Stimulated activated CD4-positive, alpha-beta T cell treated with anti-CD3 and anti-CD28 coated beads, Interleukin-1b, Interleukin-23, amount 100 ng/mL, for 1 hour (primary cell): ENCODE measurements at places on chromosomes 13 and 19.

- no peak for DNase-seq
These were observed 8.1 kb upstream of the LILRB4 start for GRCh38 chr19:54654447-54655321.

GRCh38 chr19:5155586-5156210, 184.9 kb downstream of the PTPRS start:
- DNase-seq, result no peak

GRCh38 chr13:94559222-94559795, 36.6 kb downstream of the TGDS start:
- no peak for DNase-seq

DNA sequence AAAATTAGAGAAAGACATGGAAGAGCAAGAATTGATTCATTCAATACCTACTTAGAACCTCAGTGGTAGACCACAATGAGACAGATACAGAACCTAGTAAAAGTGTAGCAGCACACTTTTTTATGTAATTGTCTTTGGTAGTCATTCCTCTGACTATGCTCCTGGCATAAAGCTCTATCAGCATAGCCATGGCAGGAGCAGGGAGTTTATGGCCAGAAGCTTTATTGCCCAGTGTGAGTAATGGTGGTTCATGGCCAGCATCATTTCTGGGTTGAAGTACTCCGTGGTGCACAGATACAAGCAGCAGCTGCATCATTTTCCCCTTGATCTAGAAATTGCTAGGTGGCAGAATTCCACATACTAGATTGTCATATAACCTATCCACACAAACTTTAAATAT, 352.6 kb downstream of the TBC1D4 start:
- DNase-seq, result no peak

GRCh38 chr19:56839652-56840450, 675 bp downstream of the PEG3 start:
- DNase-seq, result no peak

DNA sequence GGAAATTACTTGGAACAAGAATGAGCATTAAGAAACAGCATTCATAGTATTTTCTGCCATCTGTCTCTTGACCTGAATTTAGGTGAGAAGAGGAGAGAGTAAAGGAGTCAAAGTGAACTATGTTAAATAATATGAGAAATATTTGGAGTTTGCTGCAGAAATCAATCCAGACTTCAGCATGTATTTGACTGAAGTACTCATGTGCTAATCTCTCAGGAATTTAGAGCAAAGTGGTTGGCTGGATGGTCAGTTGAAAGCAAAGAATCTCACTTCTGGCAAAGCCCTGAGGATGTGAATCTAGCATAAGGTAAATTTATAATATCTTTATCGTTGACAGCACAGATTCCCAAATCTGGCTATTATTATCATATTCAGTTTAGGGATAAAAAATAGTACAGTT, 394.3 kb downstream of the PCDH17 start:
- DNase-seq, result no peak

- DNase-seq, result no peak
These were observed 28.6 kb downstream of the RFXAP start for GRCh38 chr13:36847606-36848005.

- no peak for DNase-seq
These were observed 222.0 kb downstream of the B3GLCT start for GRCh38 chr13:31421756-31422155.

- no peak for DNase-seq
These were observed 85.7 kb downstream of the PTPRS start for GRCh38 chr19:5254944-5255343.

- no peak for DNase-seq
These were observed 9.9 kb upstream of the RCBTB2 start for GRCh38 chr13:48542581-48543341.

GRCh38 chr13:40568246-40569023, 98.0 kb downstream of the FOXO1 start:
- no peak for DNase-seq

DNA sequence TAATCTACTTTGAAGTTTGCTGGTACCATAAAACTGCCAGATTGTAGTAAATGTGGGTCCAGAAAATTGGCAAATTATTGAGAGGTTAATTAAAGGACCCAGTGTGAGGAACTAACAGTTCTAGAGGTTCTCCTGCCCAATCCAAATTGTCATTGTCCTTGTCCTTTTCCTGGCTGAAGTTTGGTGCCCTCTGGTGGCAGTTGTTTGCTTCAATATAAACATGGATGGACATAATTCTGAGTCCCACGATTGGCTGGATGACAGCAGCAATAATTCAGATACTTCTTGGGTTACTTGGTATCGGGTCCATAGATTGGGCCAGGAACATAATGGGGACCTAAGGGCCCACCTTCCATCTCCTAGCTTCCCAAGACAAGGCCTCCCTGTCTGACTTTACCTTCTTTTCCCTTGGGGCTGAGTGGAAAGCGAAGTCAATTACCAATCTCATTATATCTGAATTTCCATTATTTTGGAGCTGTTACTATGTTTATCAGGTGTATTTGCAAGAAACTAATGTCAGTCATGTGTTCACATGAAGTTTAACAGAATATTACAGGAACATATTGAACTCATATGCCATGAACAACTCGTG, 33.8 kb upstream of the GARRE1 start:
- peak; percentile 44 for DNase-seq

GRCh38 chr13:32914686-32915085, 101.5 kb upstream of the KL start:
- no peak for DNase-seq

- DNase-seq, result no peak
These were observed 15.2 kb upstream of the STRN4 start for GRCh38 chr19:46761418-46761831.

DNA sequence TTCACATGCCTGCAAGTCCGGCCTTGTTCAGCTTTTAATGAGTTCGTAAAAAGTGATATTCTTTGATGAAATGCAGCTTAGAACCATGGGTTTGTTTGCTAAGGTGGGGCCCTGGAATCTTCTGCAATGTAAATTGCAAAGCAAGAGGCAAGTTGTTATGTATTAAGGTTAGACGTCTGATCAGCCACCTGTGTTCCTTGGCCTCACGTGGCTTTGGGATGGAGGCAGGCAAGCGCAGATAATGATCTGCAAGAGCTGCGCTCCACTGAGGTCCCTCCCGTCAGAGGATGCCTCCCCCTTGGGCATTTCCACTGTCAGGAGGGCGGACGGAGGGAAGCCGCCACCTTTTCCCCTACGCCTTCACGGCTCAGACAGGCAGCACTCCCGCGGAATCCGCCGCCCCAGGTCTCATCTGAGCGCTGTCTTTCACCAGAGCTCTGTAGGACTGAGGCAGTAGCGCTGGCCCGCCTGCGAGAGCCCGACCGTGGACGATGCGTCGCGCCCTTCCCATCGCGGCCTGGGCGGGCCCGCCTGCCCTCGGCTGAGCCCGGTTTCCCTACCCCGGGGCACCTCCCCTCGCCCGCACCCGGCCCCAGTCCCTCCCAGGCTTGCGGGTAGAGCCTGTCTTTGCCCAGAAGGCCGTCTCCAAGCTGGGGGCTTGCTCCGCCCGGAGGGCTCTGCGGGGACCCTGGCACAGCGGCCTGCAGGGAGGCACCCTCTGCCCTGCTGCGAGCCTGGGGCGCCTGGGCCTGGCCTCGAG, 110.9 kb downstream of the CRYL1 start:
- no peak for DNase-seq

GRCh38 chr13:99335603-99336002, 28.4 kb upstream of the GPR183 start:
- DNase-seq, result no peak

DNA sequence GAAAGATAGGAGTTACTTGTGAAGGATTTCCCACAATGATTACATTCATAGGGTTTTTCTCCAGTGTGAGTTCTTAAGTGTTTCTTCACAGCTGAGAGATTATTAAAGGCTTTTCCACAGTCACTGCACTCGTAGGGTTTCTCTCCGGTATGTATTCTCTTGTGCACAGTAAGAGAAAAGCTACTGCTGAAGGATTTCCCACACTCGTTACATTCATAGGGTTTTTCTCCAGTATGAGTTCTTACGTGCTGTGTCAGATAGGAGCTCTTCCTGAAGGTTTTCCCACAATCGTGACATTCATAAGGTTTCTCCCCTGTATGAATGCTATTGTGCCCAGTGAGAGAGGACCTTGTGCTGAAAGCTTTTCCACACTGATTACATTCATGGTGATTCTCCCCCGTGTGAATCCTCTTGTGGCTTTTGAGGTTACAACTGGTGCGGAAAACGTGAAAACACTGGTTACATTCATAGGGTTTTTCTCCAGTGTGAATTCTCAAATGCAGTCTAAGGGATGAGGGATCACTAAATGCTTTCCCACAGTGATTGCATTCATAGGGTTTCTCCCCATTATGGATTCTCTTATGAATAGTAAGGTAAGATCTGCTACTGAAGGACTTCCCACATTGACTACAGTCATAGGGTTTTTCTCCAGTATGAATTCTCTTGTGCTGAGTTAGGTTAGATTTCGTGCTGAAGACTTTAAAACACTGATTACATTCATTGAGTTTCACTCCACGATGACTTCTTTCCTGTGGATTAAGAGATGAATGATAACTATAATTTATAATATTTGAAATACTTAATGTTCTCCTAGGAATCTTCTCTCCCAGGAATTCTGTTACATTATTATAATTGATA, 20.6 kb downstream of the ZNF558 start:
- DNase-seq, result no peak

DNA sequence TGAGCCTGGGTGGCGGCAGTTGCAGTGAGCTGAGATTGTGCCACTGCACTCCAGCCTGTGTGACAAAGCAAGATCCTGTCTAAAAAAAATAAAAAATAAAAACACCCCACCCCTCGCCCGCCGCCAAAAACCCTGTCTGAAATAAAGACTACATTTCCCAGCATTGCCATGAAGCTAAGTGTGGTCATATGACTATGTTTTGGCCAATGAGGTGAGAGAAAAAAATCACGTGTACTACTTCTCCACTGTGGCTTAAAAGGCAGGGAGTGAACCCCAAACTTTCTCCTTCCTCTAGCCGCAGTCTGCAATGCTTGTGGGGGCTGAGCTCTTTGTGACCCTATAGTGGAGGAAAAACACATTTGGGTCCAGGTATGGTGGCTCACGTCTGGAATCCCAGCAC, 54.9 kb downstream of the COLGALT1 start:
- DNase-seq, result no peak

DNA sequence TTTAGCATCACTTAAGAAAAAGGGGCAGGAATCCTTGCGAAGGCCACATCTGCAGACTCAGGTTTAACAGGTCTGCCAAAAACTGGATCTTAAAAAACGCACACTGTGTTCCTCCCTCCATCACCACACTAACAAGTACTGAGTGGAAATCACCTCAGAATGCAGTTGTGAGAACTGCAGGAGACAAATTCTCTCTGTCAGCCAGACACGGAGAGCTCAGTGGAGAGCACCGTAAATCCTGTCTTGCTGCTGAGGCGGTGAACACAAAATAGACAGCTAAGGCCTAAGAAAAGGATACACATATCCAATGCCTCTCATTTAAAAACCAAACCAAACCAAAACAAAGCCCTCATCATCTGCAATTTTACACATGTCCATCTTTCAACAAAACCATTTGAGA, 1287.6 kb downstream of the EFNB2 start:
- DNase-seq, result no peak

DNA sequence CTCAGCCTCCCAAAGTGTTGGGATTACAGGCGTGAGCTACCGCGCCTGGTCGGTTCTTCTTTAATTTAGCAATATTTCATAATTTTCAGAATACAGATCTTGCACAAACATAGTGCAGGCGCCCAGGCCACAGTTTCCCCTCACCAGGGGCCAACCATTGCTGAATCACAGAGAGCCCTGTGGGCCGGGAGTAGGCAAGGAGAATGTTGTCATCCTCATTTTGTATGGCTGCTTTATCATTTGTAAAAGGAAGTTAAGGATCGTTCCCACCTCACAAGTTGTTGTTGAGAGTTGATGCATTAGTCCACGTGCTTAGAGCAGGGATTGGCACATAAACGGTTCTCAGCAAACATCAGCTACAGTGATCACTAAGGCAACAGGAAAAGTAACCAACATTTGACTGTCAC, 30.2 kb downstream of the MEIS3 start:
- no peak for DNase-seq

GRCh38 chr13:46628622-46629365, 75.8 kb downstream of the LRCH1 start:
- no peak for DNase-seq

DNA sequence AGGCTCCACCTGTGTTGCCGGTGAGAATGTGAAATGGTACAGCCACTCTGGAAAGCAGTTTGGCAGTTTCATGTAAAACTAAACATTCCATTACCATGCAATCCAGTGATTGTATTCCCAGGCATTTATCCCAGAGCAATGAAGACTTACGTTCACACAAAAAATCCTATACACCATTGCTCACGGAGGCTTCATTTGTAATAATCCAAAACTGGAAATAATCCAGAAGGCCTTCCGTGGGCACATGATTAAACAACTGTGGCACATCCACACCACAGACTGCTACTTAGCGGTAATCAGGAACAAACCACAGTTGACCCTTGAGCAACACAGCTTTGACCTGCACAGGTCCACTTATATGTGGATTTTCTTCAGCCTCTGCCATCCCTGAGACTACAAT, 339.7 kb downstream of the MTUS2 start:
- no peak for DNase-seq

- DNase-seq, result no peak
These were observed 96.8 kb downstream of the RAB20 start for GRCh38 chr13:110464556-110465333.

DNA sequence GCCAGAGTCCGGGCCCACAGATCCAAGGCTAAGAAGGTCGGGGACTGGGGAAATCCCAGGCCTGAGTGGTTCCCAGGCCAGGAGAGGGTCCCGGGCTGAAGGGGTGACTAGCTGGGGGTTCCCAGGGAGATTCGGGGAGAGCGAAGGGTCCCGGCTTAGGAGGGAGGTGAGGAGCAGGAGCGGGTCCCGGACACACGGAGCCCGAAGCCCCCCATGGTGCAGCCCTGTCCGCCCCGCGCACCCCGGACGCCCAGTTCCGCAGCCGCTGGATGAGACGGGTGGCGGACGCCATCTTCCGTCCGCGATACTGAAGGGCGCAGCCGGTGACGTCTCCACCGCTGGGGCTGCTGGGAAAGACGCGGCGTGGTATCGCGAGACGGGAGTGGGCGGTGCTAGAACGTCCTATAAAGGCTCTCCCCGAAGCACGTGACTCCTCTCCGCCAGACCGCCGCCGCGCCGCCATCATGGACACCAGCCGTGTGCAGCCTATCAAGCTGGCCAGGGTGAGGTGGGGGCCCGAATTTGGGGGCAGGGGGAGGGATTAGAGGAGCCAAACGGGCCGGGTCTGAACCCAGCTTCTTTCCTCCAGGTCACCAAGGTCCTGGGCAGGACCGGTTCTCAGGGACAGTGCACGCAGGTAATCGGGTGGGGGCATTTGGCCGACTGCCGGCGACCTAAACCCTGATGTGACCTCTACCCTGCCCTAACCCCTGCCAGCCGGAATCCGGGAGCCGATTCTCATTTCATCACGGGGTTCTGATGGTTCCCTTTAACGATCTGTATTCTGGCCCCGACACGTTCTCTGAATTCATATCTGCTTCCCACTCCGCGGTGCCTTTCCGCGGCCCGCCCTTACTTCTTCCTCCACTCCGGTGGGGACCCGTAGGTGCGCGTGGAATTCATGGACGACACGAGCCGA, at the start of the genes NDUFA7 and RPS28:
NDUFA7 (minus strand) TSS at position 309 of the 919 bp plus-strand sequence; CDS start at position 292, 17 bp downstream.
RPS28 (plus strand) TSS at position 430 of the 919 bp plus-strand sequence; CDS start at position 465, 35 bp downstream.
- DNase-seq, result peak; percentile 94
